ENCODE measurements at places on chromosomes 7 and 10.

DNA sequence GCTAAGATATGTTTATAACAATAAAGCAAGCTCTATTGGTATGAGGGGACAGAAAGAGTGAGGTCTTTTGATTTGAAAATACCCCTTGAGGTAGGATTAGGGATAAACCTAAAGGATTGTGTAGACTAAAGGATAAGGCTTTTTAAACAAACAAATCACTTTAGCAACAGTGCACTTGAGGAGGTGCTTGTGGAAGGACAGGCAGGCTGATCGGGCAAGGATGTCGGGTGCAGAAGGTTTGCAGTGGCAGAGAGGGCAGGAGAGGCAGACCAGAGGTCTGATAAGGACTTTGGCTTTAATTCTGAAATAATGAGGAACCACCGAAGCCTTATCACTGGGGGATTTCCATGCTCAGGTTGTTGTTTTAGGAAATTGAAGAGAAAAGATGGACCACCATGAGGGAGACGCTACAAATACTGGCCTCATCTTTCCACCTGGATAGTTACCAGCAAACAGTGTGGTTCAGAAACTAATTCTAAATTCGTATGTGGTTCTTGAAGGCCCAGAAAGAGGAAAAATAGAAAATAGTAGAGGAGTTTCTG, 119.5 kb upstream of the KLF6 start:
- no peak for DNase-seq

DNA sequence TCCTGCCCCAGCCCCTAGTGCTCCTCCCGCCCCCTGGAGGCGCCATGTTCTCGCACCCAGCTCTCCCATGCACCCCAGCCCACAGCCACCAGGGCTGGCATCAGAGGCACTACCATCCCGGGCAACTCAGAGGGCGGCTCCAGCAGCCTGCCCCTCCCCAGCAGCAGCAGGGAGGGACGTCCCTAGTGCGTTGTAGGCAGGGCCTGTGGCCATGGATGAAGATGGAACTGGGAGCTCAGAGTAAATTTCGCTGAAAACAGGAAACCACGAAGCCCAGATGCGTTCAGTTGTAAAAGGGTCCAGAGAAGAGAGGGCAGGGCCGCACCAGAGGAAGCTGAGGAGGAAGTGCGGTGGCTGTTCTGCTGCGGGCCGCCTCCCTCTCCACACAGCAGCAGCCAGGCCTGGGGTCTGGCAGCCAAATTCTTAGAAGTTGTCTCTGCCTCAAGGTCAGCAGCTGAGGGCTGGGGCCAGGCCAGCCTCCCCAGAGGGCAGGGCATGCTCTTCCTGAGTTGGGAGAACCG, 24.6 kb downstream of the VSIR start:
- peak; percentile 86 for DNase-seq

GRCh38 chr7:15555381-15555859, 6.4 kb downstream of the AGMO start:
- DNase-seq = no peak

DNA sequence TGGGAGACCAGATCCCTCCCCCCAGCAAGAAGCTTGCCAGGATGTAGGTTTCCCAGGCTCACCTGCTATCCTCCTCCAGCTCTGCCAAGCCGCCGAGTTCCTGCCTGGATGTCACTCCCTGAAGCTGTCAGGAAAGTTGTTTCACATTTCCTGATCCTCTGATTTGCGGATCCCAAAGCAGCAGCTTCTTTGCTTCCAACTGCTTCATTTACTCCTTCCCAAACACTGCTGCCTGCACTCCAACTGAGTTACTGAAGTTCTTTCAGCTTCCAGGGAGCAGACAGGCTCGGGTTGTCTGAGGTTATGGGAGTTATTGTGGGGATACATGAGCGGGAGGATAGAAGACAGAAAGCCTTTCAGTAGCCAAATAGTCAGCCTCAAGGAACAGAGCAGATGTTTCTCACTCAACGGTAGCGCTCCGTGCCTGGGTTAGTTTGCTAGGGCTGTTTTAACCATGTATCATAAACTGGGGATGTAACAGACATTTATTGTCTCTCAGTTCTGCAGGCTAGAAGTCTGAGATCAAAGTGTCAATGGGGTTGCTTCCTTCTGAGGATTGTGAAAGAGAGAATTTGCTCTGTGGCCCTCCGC, 516.0 kb downstream of the REEP3 start:
- DNase-seq = no peak

GRCh38 chr10:26334232-26334931, 103.8 kb upstream of the APBB1IP start:
- DNase-seq = no peak

DNA sequence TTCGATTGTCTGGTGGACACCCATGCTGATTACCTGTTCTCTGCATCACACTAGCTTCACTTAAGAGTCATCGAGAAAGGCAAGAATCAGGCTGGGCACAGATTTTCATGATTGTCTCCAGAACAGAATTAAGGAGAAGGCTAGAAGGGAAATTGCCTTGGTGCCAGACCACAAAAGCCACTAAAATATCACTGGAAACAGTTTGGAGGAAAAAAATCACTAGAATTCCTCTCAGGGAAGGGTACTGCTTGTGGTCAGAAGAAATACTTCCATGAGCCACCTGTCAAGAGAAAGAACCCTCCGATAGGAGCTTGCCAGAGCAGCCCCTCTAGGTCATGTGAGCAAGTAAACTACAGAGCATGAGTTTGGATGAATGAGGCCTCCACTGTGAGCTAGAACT, 269.3 kb upstream of the TEX47 start:
- DNase-seq = no peak

DNA sequence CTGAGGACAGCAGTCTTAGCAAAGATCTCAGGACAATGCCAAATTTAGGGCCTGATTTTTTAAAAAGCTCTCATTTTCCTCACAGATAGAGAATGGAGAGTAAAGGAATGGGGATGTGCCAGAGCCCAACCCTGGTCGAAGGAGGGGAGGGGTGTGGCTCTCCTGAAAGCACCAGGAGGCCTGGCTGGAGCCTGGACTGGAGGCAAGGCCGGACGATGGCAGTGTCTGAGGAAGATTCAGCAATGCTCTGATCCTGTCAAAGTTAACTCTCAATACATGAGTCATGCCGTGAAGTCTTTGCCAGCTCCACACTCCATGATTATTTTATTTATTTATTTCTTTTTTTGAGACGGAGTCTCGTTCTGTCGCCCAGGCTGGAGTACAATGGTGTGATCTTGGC, 108.3 kb downstream of the UPF2 start:
- DNase-seq = no peak

- no peak for DNase-seq
These were observed 65.6 kb upstream of the NANOS1 start for GRCh38 chr10:118963933-118964332.

GRCh38 chr10:50343702-50344331, 92.5 kb upstream of the ASAH2 start:
- DNase-seq = no peak

DNA sequence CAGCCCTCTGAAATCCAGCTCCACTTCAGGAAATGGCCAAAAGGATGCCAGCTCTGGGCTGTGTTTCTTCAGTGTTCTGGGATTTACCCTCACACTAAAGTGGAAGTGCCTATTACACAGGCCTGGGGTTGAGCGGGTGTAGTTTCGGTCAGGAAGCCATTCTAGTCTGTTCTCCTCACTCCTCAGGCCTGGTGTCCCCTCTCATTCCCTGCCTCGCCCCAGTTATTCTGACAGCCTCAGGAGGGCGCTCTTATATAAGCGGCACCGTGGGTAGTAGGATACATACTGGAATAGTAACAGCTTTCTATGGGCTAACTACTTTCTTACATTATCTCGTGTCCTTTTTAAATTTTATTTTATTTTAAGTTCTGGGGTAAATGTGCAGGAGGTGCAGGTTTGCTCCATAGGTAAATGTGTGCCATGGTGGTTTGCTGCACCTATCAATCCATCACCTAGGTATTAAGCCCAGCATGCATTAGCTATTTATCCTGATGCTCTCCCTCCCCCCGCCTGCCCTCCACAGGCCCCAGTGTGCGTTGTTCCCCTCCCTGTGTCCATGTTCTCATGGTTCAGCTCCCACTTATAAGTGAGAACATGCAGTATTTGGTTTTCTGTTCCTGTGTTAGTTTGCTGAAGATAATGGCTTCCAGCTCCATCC, 12.2 kb upstream of the LGI1 start:
- DNase-seq = no peak

GRCh38 chr10:23406409-23406808, 32.5 kb upstream of the OTUD1 start:
- DNase-seq = no peak

DNA sequence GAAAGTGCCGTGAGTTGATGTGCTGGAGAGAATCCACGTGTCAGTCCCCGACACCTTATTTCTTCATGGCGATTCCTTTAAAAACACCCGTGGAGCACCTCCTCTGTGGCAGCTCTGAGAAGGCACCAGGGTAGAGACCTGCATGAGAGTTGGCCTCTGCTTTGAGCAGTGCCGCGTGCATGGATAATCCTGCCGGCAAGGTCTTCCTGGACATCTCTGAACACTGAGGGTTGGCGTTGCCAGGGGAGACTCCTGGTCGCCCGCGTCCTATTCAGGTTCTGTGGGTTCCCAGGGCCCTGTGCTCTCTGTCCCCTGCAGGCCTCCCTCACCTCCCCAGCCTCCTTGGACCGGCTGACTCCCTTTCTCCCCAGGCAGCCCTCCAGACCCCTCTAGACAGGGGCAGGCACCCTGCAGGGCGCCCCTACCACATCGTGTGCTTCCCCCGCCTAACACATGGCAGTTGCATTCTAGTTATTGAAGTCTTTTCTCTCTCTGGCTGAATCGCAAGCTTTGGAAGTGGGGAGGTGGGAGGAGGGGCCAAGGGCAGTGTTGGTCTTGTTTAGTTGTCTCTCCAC, 95.6 kb downstream of the MKI67 start:
- peak; percentile 54 for DNase-seq

DNA sequence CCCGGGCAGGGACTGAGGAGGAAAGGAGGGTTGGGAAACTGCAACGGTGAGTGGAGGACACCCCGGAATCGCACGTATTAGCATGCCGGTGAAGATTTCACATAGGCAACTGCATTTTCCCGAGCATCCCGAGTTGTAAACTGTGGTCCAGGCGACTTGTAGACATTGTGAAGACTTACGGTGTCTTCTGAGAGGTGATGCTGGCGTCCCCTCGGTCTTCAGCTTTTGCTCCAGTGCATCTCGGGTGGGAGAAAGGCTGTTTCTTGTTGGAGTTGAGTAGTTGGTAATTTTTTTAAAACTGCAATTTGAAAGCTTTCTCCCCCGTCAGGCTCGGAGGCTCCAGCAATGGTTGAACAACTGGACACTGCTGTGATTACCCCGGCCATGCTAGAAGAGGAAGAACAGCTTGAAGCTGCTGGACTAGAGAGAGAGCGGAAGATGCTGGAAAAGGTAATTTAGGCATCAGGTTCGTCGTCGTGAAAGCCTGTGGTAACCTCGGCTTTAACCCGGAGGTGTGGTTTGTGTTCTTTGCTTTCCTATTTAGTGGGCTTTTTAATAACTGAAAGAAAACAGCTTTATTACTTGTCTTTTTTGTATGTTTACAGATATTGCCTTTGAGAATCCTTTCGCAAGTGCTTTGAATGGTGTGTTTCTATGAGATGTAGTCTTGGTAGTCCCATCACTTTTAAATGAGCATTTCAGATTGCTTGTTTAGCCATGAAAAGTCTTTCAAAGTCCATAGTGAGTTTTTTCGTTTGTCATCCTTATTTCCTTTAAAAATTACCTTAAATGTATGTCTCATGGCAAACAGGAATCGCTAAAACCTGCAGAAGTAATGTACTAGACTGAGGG, 687 bp downstream of the HELLS start:
- no peak for DNase-seq

Measured in sigmoid colon (tissue), 7 donors.